WTC11 (cell line): ENCODE measurements at places on chromosomes 7 and 10.

DNA sequence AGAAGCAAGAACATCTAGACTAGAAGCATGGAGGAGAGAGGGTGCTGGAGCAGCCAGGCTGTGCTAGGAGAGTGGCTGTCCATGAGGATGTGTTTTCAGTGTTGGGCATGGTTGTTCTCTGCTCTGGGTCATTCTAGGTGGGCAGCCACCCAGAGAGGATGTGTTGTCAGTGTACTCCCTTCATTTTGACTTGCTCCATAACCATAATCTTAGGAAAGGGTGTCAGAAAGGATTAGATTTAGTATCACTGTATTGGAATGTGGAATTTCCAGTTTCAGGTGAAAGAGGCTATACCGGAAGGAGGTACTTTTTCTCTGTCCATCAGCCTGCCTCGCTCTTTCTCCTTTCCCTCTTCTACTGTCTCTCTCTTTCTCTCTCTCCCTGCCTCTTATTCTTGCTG is 474.5 kb upstream of the PODXL start:
- DNase-seq = no peak

DNA sequence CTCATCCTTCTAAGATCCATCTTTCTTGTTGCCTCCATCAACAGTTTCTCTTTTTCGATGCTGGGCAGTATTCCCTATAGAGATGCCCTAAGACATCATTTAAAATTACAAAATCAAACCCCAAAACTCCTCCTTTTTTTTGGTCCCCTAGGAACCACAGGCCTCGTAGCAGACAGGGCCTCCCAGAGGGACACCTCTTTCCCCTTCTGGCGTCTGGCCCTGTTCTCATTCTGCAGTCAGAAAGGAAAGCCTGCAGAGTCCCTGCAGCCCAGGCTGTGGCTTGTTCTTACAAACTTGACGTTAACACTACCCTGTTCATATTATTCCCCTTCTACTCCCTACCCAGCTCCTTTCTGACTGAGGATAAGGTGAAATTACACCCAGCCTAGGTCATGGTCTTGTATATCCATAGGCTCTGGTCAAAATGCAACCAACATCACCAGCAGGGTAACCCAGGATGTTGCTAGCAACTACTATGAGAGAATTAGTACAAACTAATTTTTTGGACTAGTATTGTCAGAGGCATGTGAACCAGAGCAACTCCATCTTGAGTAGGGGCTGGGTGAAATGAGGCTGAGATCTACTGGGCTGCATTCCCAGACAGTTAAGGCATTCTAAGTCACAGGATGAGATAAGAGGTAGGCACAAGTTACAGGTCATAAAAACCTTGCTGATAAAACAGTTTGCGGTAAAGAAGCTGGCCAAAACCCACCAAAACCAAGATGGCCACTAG is 3.5 kb upstream of the EPHA1 start:
- DNase-seq = no peak

- no peak for DNase-seq
Observed at GRCh38 chr10:119658274-119658673, 7.1 kb downstream of the BAG3 start.

DNA sequence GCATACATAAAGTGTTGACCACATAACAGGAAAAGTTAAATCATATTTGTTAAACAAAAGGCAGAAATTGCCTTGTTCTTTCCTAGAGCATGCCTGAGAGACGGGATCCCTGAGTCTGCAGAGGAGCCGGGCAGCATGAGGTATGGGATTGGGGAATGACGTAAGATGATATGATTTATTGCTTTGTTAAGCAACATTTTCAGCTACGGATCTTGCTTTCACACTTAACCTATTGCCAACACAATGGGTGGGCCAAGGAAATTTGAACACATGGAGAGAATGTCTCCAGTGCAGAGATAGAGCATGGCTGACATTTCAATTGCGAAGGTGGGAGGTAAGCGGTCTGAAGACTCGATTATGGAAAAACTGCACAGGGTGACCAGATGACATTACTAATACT is 76.7 kb downstream of the EMX2 start:
- no peak for DNase-seq

DNA sequence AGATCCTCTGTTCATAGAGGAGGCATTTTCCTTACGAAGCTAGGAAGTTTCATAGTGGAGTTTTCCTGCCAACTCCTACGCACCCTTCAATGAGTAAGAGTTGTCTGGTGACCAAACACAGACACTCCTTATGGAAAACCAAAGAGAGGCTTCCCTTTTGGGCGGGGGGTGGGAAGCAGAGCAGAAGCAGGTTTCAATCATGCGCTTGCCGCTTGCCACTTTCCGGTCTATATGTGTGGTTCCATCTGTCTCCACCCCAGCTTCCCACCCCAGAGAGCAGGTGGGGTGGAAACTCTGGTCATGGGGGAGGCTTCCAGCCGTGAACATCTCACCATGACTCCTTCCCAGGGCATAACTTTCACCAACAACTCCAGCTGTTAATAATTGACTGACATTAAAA is 68.8 kb upstream of the GRB10 start:
- DNase-seq = no peak

- DNase-seq = peak; percentile 57
Observed at GRCh38 chr7:2870471-2870931, 26.4 kb upstream of the GNA12 start.

DNA sequence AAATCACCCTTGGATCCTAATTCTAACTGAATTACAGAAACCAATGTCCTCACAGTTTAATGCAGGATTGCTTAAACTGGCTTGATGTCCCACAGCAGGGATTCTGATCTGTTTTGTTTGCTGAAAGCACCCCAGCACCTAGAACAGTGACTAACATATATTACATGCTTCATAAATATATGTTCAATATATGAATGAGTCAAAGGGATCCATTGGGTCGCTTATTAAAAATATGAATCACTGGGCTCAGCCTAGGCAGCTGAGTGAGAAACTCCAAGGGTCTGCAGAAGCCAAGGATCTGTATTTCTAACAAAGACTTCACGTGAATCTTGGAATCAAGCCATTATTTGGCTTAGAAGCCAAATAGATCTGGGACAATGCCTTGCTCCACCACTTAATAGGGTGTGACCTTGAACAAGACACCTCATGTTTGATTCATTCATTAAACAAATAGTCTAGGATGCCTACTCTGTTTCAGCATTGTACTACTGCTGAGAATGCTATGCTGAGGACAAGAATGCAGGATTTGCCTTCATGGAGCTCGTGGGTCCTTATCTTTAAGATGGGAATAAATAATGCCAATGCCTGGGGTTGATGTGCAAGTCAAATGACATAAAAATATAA is 103.4 kb upstream of the DLX6 start:
- DNase-seq = no peak

DNA sequence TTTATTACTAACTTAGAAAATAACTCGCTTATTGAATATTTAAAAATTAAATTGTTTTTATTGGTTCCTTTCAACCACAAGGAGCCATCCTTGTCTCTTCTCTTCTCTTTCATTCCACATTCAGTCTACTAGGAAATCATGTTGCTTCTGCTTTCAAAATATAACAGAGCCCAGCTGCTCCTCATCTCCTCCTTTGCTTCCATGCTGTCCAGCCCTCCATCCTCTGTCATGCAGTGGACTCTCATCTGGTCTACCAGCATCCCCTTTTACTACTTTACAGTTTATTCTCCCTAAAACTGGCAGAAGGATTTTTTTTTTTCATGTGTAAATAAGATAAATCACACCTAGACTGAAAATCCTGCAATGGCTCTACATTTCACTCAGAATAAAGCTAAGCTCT is 198.2 kb upstream of the CSTF2T start:
- DNase-seq = no peak

- no peak for DNase-seq
Observed at GRCh38 chr7:75727881-75728593, 10.7 kb downstream of the HIP1 start.

DNA sequence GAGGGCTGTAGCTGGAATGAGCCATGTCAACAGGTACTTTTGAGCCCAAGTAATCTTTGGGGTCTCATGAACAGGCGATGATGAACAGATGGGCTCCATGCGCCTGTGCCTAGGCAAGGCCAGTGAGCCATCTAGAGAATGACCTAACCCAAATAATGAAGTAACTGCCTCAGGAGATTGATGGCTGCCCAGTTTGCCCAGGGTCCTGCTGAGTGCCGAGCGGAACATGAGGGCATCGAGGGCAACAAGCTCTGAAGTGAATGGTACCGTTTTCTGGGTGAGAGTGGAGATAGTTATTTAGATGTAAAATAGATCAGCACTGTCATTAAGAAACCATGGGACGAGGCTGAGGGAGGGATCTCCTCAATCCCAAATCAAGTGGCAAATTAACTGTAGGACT is 77.9 kb downstream of the EZH2 start:
- DNase-seq = no peak

GRCh38 chr10:101649525-101650085 is 45.4 kb downstream of the FBXW4 start:
- no peak for DNase-seq

- no peak for DNase-seq
Observed at GRCh38 chr7:130345136-130345535, 520 bp downstream of the CPA5 start.

- DNase-seq = peak; percentile 85
Observed at GRCh38 chr7:151754142-151754590, 122.7 kb downstream of the PRKAG2 start.

DNA sequence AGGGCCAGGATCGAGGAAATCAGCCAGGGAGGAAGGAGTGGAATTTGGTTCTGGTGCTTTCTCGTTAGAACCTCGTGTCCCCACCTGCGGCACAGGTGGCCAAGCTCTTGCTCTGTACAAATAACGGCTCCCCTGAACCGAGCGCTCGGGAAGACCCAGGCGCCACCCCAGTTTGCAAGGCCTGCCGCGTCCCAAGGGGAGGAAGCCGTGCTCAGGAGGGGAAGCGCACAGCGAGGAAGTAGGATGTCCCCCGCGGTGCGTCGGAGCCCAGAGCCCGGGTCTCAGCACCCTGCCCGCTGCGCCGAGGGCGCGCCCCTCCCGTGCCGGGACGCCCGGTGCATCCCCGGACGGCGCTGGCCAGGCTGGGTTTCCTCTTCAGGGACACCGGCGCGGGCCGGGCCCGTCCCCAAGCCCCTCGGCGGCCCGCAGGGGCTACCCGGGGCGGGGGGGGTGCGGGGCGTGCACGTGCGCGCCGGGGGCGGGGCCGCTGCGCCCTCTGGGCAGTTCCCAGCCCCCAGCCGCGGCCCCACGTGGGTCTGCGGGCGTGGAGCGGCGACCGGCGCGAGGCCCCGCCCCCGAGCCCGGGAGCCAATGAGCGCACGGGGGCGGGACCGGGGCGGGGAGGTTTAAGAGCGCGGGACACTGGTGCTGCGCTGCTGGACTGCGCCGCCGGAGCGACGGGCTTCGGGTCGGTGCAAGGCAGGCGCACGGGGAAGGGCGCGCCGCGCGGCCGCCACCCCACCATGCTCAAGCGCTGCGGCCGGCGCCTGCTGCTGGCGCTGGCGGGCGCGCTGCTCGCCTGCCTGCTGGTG is at the start of gene LFNG:
Gene LFNG (plus strand): TSS at position 656 of the 812 bp plus-strand sequence. CDS start 88 bp downstream, at position 744.
- DNase-seq = peak; percentile 81

GRCh38 chr7:121186746-121187145 is 142.1 kb upstream of the WNT16 start:
- DNase-seq = no peak

DNA sequence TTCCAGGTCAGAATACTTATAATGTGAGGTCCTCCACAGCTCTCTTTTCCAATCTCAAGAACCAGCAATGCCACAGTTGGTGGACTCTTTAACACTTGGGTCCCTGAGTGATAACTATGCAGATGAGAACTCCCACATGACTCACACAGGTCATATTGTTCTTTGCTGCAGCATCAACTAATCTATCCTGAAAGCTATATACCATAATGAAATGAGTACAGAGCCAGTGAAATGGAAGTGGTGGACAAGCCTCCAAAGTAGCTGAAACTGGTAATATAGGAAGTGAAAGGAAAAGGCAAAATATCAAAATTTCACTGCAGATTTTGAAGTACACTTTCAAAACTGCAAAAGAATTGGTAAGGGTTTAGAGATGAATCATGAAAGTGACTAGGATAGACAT is 45.6 kb downstream of the SORCS1 start:
- DNase-seq = no peak

GRCh38 chr7:99040104-99040958 is 103.6 kb downstream of the SMURF1 start:
- DNase-seq = peak; percentile 80

GRCh38 chr7:36190447-36191291 is 37.6 kb downstream of the EEPD1 start:
- no peak for DNase-seq

DNA sequence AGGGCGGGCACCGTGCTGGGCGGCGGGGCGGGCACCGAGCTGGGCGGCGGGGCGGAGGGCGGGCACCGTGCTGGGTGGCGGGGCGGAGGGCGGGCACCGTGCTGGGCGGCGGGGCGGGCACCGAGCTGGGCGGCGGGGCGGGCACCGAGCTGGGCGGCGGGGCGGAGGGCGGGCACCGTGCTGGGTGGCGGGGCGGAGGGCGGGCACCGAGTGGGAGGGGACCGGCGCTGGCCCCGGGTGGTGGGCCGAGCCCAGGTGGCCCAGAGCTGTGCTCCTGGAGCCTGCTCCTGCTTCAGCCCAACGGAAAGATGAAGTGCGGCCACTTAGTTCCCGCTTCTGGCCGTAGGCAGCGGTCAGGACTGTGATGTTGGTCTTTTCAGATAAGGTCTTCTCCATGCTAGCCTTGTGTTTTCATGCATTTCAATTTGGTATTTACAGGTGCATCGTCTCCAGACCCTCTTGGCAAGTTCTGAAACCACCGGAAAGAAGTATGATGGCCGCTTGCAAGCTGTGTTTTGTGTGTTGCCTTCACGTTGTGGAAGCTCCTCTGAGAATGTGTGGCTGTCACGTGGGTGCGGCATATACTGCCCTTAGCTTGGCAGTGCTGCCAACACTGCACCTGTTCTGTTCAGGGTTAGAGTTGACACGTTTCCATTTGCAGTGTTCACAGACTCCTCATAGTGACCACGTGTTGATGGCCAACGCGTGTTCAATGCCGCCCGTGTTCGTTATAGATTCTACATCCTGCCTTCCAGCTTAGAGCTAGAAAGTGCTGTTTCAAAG is 25.2 kb downstream of the IQCE start:
- DNase-seq = no peak

GRCh38 chr7:152987656-152988055 is 228.1 kb downstream of the ACTR3B start:
- no peak for DNase-seq

GRCh38 chr7:115851291-115851690 is 179.3 kb downstream of the TFEC start:
- no peak for DNase-seq

GRCh38 chr7:25348104-25348503 is 119.8 kb upstream of the NPVF start:
- no peak for DNase-seq

DNA sequence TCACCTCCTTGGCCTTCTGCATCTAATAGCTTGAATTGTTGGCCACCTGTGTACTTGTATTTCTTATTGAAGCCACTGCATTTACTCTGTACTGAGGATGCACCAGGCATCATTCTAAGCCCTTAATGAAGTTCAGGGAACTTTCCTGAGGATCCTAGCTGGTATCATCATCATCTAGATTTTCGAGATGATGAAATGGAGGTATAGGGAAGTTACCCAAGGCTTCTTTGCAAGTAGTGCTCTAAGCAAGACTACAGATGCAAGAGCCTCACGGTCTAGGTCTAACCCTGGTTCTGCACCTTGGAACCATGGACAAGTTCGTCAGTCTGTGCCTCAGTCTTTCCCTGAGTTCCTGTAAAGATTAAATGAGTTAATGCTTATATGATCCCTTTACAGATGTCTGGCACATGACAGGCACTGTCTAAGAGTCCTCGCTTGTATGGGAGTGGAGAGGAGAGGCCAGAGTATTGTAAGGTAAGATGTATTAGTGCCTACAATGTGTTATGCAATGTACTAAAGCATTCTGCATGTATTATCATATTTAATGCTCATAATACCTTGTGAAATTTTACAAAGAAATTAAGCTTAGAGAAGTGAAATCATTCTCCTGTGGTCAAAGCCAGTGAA is 145.1 kb downstream of the KCNMA1 start:
- DNase-seq = no peak
